ENCODE measurements at places on chromosomes 6 and 20.
A peak's percentile ranks its signal among the peaks of the same experiment; 100 is the strongest.

GRCh38 chr6:131770776-131771175 lies 37.0 kb upstream of the ENPP1 start:
- no peak for DNase-seq

DNA sequence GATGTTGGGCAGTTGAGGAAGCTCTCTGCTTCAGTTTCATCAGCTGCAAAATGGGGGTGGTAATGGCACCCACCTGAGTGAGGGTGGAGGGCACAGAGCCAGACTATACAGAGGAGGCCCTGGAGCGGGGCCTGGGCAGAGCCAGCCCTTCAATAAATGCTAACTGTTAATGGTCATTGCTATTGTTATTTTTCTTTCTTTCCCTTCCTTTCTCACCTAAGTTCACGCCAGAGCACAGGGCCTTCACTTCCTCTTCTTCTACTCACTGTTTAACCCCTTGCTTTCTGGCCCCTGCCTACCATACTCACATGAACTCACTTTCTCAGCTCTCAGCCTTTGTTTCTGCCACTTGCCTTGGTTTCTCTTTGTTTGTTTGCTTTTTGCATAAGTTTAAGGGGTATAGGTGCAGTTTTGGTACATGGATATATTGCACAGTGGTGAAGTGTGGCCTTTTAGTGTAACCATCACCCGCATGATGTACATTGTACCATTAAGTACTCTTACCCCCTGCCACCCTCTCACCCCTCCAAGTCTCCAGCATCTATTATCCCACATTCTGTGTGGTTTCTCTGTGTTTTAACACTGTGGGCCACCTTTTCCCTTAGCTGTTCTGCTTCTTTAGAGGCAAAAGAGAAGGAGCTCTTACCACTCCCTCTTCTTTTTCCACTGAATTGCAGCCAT lies 7.5 kb upstream of the RREB1 start:
- no peak for DNase-seq

DNA sequence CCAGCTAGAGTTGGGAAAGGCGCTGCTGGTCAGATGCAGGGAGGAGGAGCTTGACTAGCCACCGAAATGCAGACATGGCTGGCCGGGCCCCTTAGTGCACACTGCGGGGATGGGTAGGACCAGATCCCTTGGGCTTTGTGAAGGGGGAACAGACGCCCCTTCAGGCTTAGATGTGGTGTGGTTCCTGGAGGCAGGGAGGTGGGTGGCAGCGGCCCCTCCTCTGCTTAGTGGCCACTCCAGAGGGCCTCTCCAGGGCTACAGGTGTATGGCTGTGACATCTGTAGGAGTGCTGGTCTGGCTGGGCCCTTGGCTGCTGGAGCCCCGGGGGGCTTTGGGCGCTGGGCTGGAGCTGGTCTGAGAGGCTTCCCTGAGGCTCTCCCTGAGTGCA lies 5.9 kb downstream of the CCND3 start:
- no peak for DNase-seq

DNA sequence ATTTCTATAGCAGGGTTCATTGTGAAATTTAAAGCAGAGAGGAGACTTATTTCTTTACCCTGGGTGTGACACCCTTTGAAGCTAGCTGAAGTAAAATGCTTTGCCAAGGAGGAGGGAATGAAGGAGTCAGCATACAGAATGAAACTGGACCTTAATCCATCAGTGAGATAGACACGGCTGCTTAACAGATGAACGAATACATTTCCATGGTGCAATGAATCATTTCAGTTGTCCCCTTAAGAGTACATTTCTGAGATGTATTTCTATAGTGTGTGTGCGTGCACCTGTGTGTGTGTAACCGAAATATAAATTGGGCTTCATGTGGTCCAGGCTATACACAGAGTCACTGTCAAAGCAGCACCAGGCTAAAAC lies 73.8 kb upstream of the CD93 start:
- DNase-seq = no peak

- DNase-seq = no peak
Observed at GRCh38 chr20:38243709-38244020, 16.9 kb downstream of the KIAA1755 start.

GRCh38 chr6:125746019-125746414 lies 3.4 kb upstream of the HEY2 start:
- DNase-seq = no peak

DNA sequence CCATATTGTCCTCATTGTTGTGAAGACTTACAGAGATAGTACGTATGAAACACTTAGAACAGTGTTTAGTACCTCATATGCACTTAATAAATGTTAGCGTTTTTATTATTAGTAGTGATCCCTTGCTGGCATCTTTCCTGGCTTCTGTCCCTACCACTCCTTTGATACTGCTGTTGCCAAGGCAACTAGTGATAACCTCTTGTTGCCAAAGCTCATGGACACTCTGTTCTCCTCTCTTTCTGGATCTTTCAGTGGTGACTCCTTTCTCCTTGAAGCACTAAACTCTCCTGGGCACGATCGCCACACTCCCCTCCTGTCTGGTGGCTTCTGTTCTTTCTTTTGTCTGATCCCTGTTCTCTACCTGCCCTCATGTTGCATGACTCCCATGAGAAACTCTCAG lies 83.5 kb downstream of the FOXO3 start:
- DNase-seq = no peak

- peak; percentile 9 for DNase-seq
Observed at GRCh38 chr6:109979033-109979921, 1.2 kb downstream of the GPR6 start.

DNA sequence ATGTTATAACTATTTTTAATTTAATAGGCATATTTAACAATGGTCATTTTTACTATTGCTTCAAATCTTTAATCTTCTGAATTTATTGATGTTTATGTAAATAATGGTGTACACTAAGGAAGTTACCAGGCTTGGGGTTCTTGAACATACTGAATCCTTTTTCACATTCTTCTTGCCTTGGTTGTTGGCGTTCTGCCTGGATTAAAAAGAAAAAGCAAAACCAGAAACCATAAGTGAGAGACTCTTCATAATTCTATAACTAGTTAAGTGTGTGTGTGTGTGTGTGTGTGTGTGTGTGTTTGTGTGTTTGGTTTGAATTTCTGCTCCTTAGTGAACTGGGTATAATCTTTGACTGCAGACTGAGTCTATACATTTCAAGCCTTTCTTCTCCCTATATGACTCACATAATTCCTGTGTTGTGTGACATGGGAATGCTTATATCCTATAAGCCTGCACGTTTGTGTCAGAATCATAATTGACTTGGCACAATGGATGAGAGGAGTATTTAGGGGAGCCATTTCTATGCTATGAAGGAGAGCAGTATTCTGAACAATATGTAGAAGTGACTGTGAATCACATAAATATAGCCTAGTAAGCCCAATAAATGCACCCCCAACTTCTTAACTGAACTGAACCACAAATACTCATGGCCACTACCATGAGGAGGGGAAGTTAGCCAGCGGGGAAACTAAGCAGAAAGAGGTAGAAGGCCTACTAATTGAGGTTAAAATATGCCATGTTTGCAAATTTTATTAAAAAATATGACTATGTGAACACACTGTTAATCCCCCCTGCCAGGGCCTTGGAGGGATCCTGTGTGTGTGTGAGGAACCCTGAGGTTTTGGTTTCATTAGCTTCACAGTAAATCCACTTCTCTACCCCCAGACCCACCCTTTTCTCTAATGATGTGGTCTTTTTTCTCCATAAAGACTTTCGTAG lies 425.5 kb downstream of the BCKDHB start:
- no peak for DNase-seq

DNA sequence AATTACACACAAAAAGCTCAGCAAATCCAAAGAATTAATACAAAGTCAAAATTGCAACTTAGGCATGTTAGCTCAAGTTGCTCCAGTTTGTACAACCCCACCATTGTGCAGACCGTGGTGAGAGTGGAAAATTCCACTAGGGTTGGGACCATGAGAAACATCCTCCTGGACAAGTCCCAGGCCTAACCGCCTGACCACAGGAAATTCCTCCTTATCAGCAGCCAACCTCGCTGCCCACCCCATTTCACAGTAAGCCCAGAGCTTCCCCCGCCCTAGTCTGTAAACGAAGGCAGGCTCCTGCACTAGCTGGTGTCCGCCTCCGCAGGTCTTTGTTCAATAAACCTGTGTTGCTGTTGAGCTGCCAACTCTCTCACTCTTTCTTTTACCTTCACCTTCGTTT lies 1023.3 kb downstream of the EYS start:
- DNase-seq = no peak

DNA sequence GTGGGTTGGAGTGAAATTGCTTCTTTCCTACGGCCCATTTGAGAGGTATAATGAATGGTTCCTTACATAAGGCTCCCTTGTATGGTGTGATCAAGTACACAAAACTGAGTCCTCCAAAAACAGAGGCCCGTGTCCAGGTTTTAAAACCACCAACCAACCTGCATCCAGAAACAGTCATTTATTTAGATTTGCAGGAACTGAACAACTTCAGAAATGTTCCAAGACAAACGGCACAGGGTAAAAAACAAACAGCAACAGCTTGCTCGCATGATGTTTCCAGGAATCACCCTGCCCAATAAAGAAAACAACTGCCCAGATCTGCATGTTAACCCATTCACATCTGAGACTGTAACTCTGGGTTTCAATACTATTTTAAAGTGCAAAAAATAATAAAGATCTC lies 40.2 kb upstream of the TRAM2 start:
- no peak for DNase-seq

GRCh38 chr6:97963193-97963592 lies 680.2 kb upstream of the MMS22L start:
- DNase-seq = no peak

Data from NCI-H2107 (cell line).